C1 segment of cervical spinal cord (tissue), 14 donors: ENCODE measurements at places on chromosomes 5 and 9.

GRCh38 chr5:41797662-41798061 lies 72.6 kb downstream of the OXCT1 start:
- no peak for DNase-seq

DNA sequence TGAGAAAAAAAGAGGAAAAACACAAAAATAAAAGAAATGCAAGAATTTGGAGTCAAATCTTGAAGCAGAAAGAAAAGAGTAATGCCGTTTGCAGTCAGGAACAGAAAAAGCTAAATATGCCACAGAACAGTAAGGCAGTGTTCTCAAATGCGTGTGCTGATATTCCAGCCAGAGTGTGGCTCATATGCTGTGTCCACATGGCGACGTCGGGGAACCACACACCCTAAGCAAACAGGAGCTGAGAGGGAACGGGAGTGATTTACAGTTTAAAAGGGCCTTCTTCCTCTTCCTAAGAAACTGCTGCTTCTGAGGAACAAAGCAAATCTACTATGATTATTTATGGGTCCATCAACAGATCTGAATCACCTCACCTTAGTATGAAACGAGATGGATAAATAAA lies 42.7 kb downstream of the DDX31 start:
- no peak for DNase-seq

DNA sequence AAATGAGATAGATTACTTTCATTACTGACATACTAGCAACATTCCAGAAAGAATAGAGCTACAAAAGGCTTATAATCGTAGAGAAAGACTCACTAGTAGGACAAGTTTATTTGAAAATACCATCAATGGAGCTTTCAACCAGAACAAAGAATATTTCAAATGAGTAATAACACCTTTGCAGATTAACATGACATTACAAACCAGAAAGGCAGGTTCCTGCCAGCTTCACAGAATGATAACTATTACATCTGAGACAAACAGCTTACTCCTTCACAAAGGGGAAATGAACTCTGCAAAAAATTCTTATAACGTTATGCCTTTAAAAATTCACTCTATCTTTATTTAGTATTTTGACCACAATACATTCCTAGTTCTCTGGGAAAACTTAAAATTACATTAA lies 103.1 kb downstream of the EPB41L4A start:
- no peak for DNase-seq

GRCh38 chr5:109901628-109901981 lies 211.9 kb downstream of the MAN2A1 start:
- DNase-seq, result no peak

DNA sequence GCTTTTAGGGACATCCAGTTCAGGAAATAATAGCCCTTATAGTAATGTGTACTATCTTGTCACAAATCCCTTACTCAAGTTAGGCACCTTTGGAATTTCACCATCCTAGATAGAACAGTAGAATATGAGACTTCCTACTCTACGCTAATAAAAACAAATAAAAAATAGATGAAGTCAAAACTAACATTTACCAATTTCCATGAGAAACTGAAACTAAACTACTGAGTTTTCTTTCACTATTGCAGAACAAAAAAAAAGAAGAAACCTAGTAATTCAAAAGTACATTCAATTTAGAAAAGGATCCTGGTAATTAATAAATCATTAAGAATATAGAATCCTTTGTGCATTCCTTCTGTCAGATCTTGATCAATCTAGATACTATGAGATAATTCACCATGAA lies 14.0 kb downstream of the STARD4 start:
- no peak for DNase-seq

DNA sequence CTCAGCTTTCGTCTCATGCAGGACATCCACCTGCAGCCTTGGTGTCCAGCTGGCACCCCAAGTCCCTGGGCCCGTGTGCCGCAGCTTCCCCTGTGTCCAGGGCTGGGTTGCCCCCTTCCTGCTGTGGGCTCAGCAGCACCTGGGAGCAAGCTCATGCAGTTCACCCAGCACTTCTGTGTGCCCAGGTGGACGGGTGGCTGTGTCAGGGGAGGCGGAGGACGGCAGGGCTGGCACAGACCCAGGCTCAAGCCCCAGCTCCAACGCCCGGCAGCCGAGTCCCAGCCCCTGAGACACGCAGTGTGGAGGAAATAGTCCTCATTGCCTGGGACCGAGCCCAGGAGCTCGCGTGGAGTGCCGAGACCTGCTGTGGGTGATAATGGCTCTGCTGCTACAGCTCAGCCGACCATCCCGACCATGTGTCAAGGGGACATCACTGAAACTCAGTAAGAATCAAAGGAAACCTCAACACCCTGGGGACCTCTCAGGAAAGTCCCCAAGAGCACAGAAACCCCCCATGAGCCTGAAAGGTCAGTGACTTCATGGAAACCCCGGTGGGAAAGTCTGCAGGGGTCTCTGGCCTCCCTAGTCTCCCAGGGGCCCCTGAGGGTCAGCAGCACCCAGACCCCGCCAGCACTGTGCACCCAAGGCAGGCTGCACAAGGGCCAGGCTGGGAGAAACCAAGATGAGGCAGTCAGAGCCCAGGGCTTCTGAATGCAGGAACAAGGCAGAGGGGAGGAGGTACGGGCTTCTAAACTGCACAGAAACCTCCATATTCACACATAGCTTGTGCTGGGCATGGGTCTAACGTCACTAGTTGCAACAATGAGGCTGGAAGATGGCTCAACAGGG lies 38.8 kb downstream of the LPCAT1 start:
- DNase-seq, result no peak

- DNase-seq, result no peak
Measured at GRCh38 chr5:72598401-72599064, 91.3 kb upstream of the ZNF366 start.

DNA sequence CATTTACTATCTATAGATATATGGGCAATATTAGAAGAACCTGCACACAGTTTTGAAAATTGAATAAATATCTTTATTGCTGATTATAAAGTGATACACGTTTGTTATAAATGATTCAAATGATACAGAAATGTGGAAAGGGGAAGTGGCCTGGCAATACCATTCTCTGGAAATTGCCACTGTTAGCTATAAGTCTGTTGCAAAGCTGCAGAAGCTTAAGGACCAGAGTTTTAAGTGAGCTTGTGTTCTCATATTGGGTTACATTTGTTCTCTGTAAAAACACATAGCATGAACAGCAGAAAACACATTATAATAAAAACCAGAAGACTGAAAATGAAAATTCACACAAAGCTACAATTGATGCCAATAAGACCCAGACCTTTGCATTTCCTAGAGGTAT lies 59.6 kb downstream of the RASGRF2 start:
- no peak for DNase-seq
